Breast epithelium (tissue), 4 donors: ENCODE measurements at places on chromosomes 3 and 15.

GRCh38 chr3:187208159-187208558 lies 10.9 kb downstream of the RTP1 start:
- peak; percentile 40 for DNase-seq

GRCh38 chr3:53109891-53110771 lies 20.1 kb downstream of the RFT1 start:
- DNase-seq: peak; percentile 44

- no peak for DNase-seq
These were observed 2.0 kb downstream of the AP2M1 start for GRCh38 chr3:184176377-184177330.

DNA sequence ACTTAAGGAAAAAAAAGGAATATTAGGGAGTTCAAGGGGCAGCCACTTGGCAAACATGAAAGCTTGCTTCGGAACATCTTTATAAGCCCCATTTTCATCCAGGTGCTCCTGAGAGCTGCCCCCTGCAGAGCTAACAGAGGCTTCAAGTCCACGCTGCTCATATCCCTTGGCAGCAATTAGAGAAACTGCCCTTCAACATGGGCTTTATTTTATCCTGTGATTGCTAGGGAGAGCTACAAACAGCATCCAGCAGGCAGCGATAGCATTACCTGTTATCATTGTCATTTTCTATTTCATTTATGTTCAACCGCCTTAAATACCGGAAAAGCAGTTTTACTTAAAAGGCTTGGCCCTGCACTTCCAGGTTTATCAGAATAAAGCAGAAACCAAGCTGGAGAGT lies 68.4 kb upstream of the MCTP2 start:
- no peak for DNase-seq

DNA sequence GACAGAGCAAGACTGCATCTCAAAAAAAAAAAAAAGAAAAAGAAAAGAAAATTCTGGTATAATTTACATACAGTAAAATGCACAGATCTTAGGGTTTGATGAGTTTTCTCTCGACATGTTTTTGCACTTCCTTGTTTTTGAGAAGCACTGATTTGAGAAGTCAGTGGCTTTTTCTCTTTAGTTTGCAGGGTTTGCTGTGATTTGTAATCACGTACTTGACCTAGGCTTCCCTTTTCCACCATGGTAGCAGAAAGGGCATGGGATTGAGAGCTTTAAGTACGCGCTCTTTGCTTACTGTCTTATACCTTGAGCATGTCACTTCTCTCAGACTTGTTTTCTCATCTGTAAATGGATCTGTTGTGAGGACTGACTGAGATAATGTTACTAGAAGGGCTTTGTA lies 4.1 kb downstream of the VHL start:
- DNase-seq: no peak

DNA sequence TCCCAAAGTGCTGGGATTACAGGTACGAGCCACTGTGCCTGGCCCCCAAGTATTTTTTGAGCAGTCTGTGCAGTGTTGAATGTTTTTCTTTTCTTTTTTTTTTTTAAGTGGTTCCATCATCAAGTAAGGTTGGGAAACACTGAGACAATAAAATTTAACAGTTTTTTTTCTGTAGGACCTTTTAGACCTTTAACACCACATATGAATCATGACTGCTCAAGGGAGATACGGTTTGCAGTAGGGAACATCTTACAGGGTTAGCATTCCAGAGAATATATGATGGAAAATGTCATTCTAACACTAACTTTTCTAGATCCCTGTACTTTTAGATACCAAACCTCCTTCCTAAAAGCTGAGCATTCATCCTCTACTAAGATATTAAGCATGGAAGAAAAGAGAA lies 41.7 kb downstream of the SNX4 start:
- DNase-seq: no peak

DNA sequence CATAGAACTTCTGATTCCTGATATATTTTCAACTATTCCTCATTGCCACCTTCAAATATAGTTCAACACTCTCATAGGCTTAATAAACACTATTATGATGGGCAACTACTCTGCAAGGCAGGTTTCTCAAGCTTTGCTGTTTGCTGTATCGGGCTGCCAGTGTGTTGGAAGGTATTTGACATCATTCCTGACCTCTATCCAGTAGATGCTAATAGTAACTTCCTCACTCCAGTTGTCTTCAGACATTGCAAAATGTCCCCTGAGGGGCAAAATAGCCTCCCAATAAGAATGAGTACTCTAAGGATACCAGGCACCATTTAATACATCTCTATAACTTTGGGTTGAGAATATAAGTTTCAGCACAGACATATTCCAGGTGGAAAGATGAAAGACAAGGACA lies 147.5 kb upstream of the PFN2 start:
- no peak for DNase-seq

- DNase-seq: no peak
These were observed 181.6 kb upstream of the UBE3A start for GRCh38 chr15:25620466-25620865.

GRCh38 chr15:99154271-99154670 lies 49.4 kb downstream of the SYNM start:
- DNase-seq: no peak

DNA sequence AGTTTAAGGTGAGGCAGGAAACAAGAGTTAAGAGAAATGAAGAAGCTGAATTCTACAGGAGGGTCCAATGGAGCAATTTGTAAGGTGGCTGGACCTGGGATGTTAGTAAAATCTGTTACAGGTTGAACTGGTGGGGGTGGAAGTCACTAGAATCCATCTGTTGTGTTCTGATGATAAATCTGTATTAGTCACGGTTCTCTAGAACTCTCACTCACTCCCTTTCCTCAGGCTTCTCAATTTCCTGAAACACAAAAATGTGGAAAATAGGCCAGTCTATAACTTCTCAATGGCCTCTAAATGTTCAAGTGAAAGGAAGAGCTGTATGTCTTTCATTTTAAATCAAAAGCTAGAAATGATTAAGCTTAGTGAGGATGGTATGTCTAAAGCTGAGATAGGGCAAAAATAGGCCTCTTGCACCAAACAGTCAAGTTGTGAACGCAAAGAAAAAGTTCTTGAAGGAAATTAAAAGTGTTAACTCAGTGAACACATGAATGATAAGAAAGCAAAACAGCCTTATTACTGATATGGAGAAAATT lies 180.2 kb upstream of the CBLB start:
- no peak for DNase-seq

DNA sequence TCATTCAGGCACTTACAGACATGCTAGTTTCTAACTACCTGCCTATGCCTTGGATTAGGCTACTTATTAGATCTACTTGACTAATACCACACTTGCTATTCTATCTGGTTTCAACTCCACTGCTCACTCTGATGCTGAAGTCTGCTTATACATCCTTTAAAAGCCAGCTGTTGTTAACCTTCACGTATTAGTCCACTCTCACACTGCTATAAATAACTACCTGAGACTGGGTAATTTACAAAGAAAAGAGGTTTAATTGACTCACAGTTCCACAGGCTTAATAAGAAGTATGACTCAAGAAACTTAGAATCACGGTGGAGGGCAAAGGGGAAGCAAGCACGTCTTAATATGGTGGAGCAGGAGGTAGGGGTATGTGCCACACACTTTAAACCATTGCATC lies 47.7 kb upstream of the ANKRD28 start:
- DNase-seq: no peak

DNA sequence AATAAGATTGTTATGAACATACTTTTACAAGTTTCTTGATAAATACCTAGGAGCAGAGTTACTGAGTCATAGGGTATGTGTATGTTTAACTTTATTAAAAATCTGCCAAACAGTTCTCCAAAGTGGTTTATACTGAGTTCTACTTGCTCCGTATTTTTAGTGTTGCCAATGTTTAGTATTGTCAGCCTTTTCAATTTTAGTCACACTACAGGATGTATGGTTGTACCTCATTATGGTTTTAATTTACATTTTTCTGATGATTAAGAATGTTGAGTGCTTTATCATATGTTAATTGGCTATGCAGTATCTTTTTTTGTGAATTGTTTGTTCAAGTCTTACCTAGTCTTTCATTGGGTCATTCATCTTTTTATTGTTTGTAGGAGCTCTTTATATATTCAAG lies 4.3 kb downstream of the TMOD3 start:
- no peak for DNase-seq

- no peak for DNase-seq
These were observed 83.0 kb downstream of the CBLB start for GRCh38 chr3:105785803-105786202.

DNA sequence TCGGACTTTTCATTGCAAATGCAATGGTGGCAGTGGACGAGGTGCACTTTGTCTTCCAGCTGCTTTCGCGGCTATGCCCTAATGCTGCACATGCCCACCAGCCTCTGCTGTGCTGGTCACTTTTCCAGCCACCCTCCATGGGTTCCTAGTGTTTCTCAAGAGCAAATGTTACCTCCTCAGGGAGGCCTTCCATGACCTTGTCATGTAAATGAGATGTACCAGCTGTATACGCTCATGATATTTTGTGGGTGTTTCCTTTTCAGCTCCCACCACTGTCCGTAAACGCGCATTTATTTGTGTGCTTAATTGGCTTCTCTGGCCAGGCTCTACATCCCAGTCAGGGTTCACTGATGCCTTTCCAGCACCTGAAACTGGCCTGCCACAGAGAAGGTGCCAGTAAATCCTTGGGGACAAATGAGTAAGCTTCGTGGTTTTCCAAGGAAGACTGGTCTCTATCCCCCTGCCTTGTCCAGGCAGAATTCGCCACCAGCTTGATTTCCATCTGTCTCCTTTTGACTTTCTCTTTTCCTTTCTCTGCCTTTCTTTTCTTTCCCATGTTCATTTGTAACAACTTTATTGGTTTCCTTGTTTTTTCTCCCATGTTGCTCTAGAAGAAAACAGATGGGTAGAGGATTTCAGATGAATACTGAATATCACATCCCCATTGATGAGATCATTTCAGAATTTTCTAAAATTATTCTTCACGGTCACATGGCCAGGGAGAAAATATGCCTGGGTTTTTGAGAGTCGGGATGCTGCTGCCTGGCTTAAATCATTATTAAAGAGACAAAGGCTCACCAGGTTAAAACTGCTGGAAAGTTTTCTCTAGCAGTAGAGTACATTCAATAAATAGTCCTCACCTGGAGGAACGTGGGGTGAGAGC lies 82.5 kb downstream of the CHST2 start:
- DNase-seq: no peak

DNA sequence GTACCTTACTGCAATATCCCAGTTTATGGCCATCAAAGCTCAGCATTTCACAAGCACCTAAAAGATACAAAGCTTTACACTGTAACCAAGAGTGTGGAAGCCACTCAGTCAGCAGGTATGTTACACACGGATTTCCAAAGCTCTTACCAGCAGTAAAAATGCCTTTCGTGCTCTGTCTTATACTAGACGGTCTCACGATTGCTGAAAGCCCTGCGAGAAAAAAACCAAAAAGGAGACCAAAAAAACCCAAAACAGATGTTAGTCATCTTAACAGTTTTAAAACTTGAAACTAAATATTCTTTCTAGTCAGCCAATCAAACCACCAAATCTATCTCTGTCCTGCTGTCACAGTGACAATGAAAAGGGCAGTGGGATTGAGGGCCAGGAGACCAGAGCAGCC lies 39.0 kb downstream of the TAMM41 start:
- DNase-seq: no peak
